ENCODE measurements at places on chromosomes 6 and 20.

GRCh38 chr20:58054780-58055373 is 173.6 kb downstream of the ANKRD60 start:
- DNase-seq, result no peak

DNA sequence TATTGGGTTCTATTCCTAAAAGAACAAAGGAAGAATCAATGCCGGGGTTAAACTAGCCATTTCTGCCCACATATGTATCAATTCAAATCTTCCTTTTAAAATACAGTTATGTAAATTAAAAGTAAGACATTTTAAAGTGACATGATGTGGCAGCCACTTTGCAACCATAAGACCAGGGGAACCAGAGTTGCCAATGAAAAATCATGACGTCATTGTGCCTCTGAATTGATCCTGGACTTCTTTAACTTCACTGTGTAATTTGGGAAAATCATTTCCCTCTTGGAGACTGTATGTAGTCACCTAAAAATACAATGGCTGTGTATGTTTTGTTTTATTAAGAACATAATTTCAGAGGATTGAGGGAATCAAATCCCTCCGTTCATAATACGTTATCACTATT is 42.2 kb downstream of the SLC13A3 start:
- DNase-seq, result no peak

DNA sequence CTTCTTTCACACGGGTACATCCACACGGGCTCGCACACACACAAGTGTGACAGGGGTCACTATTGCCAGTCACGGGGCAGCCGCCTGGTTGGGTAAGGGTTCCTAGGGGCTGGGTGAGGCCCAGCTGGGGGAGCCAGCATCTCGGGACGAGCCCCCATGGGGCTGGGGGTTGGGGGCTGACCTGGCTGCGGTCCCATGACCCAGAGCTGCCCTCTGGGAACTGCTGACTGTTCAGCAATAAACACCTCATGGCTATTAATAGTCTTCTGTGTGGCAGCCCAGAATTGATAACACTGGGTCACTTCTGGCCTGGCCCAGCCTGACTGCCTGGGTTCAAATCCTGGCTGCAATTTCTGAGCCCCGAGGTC is 23.8 kb downstream of the VEGFA start:
- DNase-seq, result no peak

- DNase-seq, result no peak
Observed at GRCh38 chr20:50224531-50225255, 34.1 kb downstream of the CEBPB start.

Data from NCI-H1436 treated with DMSO at 0.1 percent for 48 hours (cell line).